ENCODE measurements at places on chromosomes 12 and 14. TPM values are rescaled to one million over a fixed set of nuclear protein-coding genes. Genes with fewer than 3 reads are reported as not detected.

The KRT7 gene
- 3.3 TPM for total RNA-seq

The IFNG-AS1 gene
- 1.2 TPM for total RNA-seq

The SIX6 gene
- not detected for total RNA-seq

The AP1G2 gene
- total RNA-seq, result 321 TPM

The TDRD9 gene
- total RNA-seq, result 0.43 TPM

The KCNMB4 gene
- total RNA-seq, result 1.8 TPM

The STAT6 gene
- 256 TPM for total RNA-seq

The WNT5B gene
- total RNA-seq, result not detected

The NEK9 gene
- total RNA-seq, result 121 TPM

The ITGB7 gene
- 469 TPM for total RNA-seq

The GDF3 gene
- not detected for total RNA-seq

The PLCZ1 gene
- total RNA-seq, result not detected

The MTHFD1 gene
- 43.4 TPM for total RNA-seq

The CAPZA3 gene
- total RNA-seq, result not detected

The ARHGEF25 gene
- 0.68 TPM for total RNA-seq

The PKP2 gene
- total RNA-seq, result 0.45 TPM

The IL31 gene
- not detected for total RNA-seq

The ALDH1L2 gene
- total RNA-seq, result not detected

The TMEM260 gene
- 27.0 TPM for total RNA-seq

The PRH2 gene
- not detected for total RNA-seq

The RBM19 gene
- total RNA-seq, result 69.7 TPM

The NRL gene
- 2.2 TPM for total RNA-seq

The HOXC10 gene
- 0.30 TPM for total RNA-seq

The EIF2B2 gene
- total RNA-seq, result 25.7 TPM

The CLMN gene
- 0.88 TPM for total RNA-seq

The CLEC1A gene
- total RNA-seq, result not detected

The C1QL4 gene
- total RNA-seq, result not detected

The TEAD4 gene
- total RNA-seq, result 0.32 TPM

The NELL2 gene
- total RNA-seq, result 187 TPM

The GAS2L3 gene
- 0.09 TPM for total RNA-seq

The TAS2R50 gene
- 0.61 TPM for total RNA-seq

The RERG gene
- not detected for total RNA-seq

The DNAJC22 gene
- not detected for total RNA-seq

The USP5 gene
- 95.8 TPM for total RNA-seq

The MRPL52 gene
- total RNA-seq, result 62.2 TPM

The ZNF891 gene
- total RNA-seq, result 6.0 TPM

The SLC17A8 gene
- total RNA-seq, result not detected

The COL2A1 gene
- not detected for total RNA-seq

The ENDOU gene
- not detected for total RNA-seq

The ATG101 gene
- total RNA-seq, result 29.9 TPM

The NPFF gene
- not detected for total RNA-seq

The TSPAN8 gene
- 0.70 TPM for total RNA-seq

The KIF26A gene
- total RNA-seq, result 0.07 TPM

The POTEM gene
- not detected for total RNA-seq

The AICDA gene
- 0.10 TPM for total RNA-seq

The STYK1 gene
- total RNA-seq, result 1.8 TPM
